DMS53 (cell line): ENCODE measurements at places on chromosomes 16 and 17.
A peak's percentile ranks its signal among the peaks of the same experiment; 100 is the strongest.

GRCh38 chr16:27774779-27775178 lies 224.8 kb downstream of the KATNIP start:
- no peak for DNase-seq

- DNase-seq = peak; percentile 14
These were observed 43.1 kb upstream of the AMZ2 start for GRCh38 chr17:68204736-68205135.

DNA sequence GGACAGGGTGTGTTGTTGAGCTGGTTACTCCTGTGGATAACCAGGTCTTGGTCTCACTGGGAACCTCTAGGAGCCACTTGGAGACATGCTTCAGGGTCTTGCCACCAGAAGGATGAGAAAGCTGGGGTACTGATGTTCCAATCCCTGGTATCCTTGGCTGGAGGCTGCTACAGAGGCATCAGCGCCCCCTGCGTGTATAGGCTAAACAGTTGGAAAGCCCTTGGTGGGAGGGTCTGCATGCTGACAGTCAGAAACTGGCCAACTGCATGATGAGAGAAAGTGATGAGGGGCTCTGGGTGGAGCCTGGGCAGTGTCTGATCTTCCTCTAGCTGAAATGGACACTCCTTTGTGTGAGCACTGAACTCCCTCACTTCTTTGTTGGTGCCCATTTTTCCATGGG lies 536.9 kb downstream of the XYLT1 start:
- no peak for DNase-seq

GRCh38 chr17:73362697-73363096 lies 50.9 kb upstream of the CDC42EP4 start:
- no peak for DNase-seq

DNA sequence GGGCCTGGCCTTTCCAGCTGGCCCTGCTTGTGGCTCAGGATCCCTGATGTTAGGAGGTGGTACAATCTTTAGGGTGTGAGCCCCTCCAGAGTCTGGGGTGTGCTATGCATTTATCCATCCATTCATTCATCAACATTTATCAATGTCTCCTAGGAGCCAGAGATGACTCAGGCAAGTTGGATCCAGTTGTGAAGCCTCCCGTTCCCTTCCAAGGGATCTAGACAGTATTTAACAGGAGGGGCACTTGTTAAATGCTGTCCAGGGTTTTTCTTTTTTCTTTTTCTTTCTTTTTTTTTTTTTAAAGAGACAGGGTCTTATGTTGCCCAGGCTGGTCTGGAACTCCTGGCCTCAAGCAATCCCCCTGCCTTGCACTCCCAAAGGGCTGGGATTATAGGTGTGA lies 42.0 kb upstream of the SMPD3 start:
- DNase-seq = no peak

DNA sequence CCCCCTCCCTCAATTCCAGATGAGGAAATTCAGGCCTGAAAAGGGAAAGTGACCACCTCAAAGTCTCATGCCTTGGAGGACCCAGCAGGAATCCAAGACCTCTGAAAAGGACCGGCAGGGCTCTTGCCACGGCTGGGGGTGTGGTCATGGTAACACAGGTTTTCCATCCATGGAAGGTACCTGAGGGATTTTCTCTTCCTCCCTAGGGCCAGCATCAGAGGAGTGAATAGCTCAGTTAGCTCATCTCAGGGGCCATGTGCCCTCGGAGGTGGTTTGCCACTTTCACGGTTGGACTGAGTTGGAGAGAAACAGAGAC lies 1.3 kb downstream of the CIITA start:
- DNase-seq = peak; percentile 18
